ENCODE measurements at places on chromosomes 1 and 21. TPM values are rescaled to one million over a fixed set of nuclear protein-coding genes. Genes with fewer than 3 reads are reported as not detected.

Gene C4BPA
- total RNA-seq, result 0.12 TPM

Gene FGR
- total RNA-seq, result 3.3 TPM

Gene CHAF1B
- total RNA-seq, result 2.4 TPM

- DNase-seq, result no peak
These were observed 623 bp upstream of the BGLAP start for GRCh38 chr1:156241311-156241811.

DNA sequence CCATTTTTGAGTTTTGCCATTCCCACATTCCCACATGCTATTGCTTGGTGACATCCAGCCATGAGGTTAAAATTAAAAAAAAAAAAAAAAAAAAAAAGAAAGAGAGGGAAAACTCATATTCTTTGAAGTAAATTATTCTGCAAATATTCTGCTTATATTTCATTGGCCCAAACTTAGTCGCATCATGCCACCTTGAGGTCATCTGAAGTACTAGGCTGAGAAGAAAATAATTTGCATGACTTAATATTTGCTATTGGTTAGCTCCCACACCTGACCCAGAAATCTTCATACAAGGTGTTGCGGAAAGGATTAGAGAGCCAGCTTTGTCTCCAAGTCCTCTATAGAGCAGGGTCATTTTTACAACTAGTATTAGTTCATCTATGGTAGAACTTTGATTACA is 2206.0 kb downstream of the MRPL39 start:
- no peak for DNase-seq

DNA sequence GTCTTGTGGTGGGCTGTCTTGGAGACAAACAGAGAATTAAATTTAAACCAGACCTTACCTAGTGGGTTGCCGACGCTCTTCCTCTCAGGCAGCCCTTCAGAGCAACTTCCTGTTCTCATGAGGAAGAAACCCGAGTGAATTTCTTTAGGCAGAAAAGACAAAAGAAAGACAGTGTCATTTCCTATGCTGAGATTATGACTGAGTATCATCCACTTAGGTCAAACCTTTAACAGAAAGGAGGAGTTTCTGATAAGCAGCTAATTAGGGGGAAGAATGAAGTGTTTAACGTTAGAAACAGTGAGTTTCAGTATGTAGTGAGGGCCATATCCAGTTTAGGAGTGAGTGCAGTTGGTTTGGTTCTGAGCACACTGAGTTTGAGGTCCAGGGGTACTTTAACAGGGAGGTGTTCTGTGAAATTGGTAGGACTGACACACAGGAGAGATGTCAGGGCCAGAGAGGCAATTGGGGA is 38.7 kb downstream of the FASLG start:
- no peak for DNase-seq

DNA sequence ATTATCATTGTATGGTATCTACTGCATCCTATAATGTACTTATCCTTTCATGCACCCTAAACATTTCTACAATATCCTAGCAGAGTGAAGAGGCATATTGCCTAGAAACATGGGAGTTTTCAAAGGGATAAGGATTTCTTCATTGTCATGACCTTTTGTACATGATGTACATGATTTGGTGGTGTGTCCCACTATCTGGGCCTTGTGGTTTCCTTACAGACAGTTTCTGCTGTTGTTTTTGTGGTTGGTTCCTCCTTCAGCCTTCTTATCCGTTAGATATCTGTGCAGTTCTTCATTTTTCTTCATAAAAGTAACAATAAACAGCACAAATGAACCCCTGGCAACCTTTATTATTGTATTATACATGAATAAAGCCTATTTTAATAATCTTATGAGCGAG is 70.4 kb upstream of the BACH1 start:
- DNase-seq, result no peak

DNA sequence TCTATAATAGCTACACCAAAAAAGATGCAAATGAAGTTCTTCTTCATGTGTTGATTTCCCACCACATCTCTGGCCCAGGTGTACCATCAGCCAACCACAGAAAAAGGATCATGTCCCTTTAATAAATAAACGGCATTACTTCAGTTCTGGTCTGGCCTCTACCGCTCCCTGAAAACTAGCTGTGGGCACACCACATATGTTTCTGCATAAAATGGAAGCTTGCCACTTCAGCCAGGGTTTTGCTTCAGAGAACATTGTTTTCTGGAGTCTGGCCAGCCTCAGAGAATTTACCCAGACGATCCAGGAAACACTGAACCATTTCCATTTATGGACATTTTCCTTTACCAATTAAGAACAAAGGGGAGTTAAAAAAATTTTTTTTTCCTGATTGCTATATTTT is 5.8 kb upstream of the LAMC2 start:
- no peak for DNase-seq

Data from T-helper 17 cell (primary cell).